CD4-positive, alpha-beta T cell treated with Interleukin-15 for 1 hour (primary cell): ENCODE measurements at places on chromosomes 5 and 9.

DNA sequence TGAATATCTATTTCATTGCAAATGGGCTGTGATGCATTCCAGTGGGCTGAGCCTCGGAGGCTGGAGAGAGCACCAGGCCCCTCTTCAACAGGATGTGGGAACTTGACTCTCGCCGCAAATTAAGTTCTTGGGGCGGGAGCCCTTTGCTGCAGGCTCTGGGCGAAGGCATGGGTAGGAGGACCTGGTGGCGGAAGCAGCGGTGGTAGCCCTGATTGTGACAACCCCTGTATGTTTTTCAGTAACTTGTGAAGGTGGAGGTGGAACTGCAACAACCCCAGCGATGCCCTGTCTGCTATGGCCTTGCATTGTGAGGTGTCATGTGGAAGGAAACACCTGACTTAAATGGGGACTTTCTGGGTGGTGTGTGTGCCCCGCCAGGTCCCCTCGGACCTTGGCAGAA is 9.4 kb downstream of the FYB1 start:
- DNase-seq, result peak; percentile 78

- no peak for DNase-seq
Observed at GRCh38 chr9:69332067-69332685, 7.2 kb downstream of the ENTREP1 start.

GRCh38 chr9:93123561-93124283 is 10.3 kb downstream of the NINJ1 start:
- peak; percentile 16 for DNase-seq

GRCh38 chr5:38538161-38538560 is 18.3 kb downstream of the LIFR start:
- DNase-seq, result no peak

DNA sequence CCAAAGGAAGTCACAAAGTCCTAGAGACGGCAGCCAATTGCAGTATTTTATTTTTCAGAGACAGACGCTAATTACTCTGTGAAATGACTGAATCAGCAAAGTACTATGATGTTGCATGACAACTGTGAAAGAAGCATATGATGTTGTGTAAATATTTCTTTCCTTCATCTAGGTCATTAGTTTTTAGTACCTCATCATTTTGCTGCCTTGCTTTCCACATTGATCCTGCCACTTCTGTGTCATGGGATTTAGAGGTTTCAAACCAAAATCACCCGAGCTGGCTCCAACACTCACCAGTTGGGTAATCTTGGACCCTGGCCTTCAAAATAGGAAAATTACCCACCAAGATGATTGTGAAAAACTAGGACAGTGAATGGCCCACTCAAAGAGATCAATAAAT is 585.2 kb downstream of the ACTL7B start:
- DNase-seq, result no peak

DNA sequence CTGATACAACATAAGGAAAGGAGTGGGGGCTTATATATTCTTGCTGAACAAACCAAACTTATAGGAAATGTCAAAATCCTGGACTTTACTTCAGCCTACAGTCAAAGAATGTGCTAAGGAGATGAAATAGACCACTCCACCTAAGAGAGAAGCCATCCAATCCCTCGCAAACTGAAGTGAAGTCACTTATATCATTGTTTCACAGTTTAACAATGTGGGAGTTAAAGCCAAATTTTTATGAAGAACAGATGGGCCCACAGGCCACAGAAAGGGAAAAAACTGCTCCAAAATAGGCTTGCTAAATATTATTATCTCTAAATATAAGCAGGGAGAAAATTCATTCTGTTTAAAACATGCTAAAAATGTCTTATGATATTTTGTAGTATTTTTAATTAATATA is 233.3 kb downstream of the GAS1 start:
- DNase-seq, result no peak

DNA sequence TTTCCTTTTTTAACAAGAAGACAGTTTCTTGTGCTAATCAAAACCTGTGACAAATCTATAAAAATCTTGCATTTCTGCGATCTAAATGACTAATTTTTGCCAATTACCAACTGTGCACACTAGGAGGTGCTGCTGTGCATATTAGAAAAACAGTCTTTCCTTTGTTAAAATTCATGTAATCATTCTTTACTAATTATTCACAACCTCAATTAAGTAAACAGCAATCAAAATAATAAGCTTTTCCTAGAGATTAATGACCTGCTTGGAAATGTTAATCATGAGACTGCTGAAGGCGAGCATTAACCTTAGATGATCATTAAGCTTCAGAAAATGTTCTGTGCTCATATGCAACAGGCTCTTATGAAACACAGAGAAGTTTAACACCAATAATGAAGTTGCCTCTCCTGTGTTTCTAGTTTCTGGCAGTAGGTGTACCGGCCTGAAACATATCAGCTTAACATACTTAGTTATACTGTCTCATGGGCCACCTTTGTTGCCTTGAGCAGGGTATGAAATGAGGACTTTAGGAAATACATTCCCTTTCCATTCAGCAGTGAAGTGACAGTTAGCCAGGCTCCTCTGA is 17.7 kb downstream of the RFESD start:
- no peak for DNase-seq

DNA sequence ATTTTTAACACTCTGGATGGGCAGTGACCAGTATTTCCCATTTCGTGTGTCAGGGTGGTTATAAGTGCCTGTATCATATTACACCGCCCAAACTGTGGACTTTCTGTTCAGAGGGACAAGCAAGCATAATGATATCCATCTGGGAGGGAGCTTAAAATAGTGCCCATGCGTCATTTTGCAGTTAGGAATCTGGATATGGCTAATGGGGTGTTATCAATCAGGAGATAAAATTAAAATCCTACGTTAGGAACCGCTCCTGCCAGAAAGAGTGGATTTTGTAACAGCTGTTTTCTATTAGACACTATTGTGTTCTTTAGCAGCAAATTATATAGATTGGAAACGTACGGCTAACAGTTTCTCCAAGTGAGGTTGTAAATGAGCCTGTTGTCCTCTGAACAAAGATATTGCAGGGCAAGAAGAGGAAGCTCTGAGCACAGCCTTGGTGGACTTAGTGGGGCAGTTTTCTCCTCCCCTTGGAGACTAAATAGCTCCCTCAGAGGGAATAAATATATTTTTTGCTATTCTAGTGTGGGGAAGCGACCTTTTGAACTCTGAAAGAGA is 160.4 kb downstream of the SPATA31D1 start:
- DNase-seq, result no peak

GRCh38 chr9:87630266-87630665 is 95.7 kb upstream of the CTSL start:
- no peak for DNase-seq

GRCh38 chr9:117528225-117528624 is 113.4 kb upstream of the ASTN2 start:
- no peak for DNase-seq

- no peak for DNase-seq
Observed at GRCh38 chr5:101278011-101278687, 375.1 kb upstream of the ST8SIA4 start.

DNA sequence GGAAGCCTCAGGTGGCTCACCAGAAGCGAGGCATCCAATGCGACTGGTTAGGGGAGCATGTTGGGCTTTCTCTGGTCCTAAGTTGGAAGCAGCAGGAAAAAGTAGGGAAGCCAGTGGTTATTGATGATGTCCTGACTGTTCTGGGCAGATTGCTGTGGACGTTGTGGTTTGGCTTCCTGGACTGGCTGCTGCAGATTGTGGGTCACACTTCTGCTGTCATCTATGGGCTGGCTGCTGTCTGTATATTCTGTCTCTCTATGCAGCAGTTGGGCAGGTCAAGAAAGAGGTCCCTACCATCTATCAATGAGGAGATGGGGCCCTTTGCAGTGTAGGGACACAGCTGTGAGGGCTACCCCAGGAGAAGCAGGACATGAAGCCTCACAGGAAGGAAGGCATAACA is 13.5 kb upstream of the MARCHF6 start:
- DNase-seq, result no peak

GRCh38 chr5:141496038-141496437 is 7.2 kb downstream of the PCDHGC5 start:
- DNase-seq, result no peak

- no peak for DNase-seq
Observed at GRCh38 chr5:44245935-44246334, 143.3 kb downstream of the FGF10 start.

GRCh38 chr5:15682122-15682521 is 182.1 kb downstream of the FBXL7 start:
- no peak for DNase-seq

DNA sequence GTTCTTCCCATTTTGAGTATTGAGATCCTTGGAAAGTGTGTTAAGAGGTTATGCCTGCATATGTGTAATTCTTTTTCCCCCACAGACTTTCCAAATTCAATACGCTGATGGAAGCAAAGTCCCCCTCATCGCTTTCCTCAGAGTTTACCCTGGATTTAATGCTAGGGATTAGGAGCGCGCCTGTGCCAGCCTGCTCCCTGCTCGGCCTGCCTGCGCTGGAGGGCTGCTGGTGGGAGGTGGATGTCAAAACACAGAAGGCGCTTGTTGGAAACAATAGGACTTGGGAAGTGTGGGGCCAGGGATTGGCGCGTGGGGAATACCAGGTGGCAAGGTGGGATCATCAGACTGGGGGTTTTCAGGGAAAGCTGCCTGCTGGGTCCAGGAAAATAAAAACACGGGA is 39.8 kb upstream of the PTCH1 start:
- DNase-seq, result no peak

DNA sequence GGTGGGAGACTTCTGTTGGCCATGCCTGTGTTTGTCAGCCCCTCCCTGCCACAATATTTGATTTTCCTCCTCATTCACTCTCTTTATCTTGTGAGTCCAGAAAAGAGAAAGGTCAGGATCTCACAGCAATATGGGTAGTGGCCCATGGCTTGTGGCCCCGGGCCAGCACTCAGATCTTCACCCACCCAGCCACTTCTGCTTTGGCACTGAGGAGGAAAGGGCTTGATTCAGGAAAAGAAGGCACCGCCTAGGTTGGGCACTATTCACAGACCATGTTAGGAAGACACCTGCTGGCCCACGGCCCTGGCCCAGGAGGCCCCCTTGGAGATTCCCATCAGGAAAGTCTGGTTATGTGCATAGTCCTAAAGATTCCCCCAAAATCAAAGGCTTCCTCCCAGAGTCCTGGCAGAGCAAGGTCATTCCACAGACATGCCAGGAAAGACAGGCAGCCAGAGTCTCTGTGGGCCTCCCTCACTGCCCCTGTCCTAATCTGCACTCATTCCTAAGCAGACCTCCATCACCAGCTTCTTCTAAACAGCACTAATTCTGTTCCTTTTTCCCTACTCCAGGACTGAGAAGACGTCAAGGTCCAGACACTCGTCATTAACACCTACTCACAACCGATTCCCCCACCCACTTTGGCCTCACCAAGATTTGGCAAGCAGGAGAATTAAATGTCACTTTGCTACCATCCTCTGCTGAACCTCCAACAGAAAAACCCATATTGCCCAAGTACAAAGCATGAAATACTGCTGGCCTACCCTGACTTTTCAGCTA is 179.3 kb downstream of the DEPDC1B start:
- no peak for DNase-seq

DNA sequence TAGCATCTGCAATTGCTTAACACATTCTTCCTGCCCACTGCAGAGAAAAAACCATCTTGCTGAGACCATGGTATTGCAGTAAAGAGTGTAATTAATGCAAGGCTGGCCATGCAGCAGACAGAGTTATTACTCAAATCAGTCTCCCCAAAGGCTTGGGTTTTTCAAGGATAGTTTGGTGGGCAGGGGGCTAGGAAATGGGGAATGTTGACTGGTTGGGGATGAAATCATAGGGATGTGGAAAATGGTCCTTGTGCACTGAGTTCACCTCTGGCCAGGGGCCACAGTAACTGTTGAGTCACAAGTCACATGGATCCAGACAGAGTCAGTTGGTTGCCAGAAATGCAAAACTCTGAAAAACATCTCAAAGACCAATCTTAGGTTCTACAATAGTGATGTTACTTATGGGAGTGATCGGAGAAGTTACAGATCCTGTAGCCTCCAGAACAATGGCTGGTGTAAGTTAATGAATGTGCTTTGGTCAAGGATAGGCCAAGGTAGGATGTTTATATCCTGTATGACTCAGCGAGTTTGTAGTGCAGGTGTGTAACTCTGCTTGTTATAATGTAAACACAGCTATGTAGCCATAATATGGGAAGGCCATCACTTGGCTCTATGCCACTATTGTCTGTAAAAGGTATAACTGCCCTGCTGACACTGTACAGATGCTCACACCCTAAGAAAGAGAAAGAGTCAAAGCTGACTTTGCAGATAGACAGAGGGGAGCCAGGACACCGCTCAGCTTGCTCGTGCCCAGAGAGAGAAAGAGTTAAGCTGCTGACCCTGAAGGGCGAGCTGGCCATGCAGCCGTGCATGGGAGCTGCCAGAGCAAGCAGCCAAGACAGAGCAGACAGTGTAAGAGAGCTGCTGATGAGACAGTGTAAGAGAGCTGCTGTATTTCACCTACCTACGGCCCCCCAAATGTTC is 27.2 kb downstream of the C9orf152 start:
- DNase-seq, result no peak

DNA sequence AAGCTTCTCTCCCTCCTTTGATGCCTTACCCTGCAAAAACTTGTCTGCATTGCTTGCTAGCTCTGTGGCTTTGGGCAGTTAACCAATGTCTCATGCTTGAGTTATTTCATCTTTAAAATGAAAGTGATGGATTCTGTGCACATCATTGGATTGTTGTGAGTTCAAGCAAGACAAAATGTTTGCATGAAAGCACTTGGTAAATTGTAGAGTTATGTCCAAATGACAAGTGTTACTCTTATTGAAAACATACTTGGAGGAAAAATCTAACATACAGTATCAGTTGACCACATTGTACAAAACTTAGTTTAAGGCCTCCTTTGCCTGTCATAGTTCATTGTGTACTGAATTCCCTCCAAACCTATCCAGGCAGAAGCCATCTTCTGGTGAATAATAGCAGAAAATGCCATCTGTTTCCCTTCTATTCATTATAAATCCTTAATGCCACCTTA is 30.0 kb downstream of the TGFBR1 start:
- DNase-seq, result no peak

DNA sequence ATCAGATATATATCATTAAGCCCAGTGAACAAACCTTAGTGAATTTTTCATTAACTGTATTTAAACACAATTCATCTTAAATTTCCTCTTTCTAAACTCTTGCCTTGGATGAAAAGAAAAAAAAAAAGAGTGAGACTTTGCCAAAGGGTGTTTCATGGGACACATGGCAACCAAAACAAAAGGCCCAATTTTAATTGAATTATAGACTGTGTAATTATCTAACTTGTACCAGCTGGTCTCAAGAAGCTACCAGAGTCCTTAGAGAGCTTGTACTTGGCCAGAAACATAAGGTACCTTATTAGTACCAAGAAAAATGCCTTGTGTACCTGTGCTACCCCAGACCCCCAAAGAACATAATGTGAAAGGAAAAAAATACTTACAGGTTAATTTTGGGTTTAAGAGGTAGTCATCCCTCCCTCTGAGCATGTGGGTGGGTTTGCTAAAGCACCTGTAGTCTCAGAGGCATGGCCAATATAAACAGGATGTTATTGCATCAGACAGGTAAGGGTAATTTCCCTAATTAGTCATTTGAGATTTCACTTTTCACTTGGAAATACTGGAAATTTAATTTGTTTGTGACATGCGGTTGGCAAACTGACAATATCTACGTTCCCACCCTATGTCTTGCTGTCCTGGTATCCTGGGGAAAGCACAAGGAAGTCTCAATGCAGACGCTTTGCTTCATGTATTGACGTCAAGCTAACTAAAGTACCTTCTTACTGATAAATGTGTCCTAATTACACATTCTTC is 90.1 kb downstream of the SNCAIP start:
- DNase-seq, result no peak

GRCh38 chr5:15932066-15932465 is 247.5 kb downstream of the MARCHF11 start:
- DNase-seq, result no peak

GRCh38 chr5:150672237-150672883 is 11.3 kb downstream of the MYOZ3 start:
- DNase-seq, result no peak

GRCh38 chr5:93723005-93723404 is 18.4 kb downstream of the POU5F2 start:
- no peak for DNase-seq
